ENCODE measurements at places on chromosomes 11 and 22.

GRCh38 chr11:616320-617198 is 809 bp upstream of the IRF7 start:
- no peak for DNase-seq

DNA sequence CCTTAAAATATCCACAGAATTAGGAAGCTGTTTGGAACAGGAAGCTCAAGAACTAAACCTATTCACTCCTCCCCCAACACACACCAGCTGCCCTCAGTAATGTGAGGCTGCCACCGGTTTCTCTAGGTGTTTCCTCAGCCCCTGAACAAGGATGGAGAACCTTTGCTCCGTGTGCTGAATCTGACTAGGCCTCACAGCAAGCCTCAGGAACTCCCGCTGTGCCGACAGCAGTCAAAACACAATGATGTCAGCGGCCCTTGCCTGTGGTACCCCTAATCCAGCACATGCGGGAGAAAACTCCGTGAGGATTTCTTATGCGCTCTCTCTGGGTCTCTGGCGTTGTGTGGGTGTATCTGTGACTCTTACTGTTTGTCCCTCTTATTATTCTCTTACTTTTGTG is 153.3 kb downstream of the EFCAB6 start:
- no peak for DNase-seq

GRCh38 chr11:3056296-3057068 is 741 bp downstream of the CARS1 start:
- DNase-seq = no peak

DNA sequence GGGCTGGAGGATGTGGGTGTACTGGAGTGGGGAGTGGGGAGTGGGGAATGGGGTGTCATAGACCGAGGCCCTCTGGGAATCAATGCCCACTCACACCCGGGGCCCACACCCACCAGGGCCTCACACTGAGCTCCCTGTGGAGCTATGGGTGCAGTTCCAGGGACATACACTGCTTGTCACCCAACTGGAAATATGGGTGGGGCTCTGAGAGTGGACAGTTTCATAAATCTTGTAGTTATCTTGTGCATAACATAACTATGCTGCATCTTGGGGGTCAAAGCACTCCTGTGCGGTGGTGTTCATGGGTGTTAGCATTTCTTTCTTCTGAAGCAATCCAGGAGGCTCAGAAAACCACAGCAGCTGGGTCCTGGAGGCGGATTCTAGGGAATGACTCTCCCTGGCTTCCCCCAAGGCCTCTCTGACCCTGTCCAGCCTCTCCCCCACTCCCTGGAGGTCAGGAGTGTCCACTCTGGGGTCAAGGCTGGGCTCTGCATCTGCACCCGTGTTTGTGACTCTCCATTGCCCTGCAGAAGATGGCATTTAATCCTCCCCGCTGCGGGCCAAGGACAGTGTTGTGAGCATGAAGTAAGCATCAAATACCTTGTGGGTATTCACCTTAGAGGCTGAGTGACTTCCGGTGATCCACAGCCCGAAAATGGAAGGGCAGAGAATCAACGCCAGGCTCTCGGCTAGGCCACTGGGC is 172.5 kb downstream of the CTTN start:
- no peak for DNase-seq

- no peak for DNase-seq
Observed at GRCh38 chr22:17767233-17768065, 6.8 kb downstream of the BID start.

DNA sequence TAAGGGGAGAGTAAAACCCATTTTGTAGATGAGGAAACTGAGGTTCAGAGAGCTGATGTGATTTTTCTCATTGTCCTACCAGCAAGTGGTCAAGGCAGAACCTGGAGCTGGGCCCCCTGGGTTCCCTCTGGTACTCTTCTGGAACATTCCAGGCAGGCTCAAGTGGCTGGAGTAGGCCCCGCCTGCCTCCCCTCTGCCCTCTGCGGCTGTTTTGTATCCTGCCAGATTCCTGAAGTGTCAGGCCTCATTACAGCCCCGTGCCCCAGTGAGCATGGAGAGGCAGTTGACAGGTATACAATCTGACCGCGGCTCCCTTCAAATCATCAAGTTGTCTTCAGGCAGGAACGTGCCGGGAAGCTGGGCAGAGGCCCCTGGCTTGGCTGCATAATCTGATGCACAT is 94.6 kb upstream of the CD82 start:
- no peak for DNase-seq

DNA sequence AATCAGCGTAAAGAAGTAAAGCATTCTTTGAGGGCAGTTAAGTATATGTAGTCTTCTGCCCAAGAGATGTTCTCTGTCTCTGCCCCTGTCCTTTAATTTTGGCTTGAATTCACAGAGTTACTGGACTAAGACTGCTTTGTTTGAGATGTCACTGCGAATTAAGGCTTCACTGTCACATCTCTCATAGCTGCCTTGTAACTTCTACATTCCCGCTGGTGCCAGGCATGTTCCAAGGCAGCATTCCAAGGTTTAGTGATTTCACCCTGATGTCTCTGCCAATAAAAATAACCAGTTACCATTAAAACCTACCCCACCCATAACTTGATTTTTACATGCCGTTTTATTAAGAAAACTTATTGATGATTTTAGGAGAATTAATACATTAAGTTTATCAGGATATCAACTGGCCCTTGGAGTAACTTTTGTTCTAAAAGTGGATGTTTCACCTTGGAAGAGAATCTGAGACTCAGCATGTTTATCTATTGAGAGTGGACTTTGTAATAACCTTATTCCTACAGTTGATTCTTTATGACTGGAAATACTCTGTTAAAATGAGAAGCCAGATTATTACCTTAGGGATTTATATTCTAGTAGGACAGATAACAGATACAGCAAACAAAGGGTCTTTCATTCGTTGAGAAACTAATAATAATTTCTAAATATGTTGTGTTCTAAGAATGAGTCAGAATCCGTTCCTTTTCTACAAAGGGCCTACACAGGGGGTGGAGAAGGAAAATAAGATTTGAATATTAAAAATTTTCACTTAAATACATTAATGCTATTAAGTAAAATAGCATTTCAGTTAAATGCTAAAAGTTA is 110.2 kb downstream of the UVRAG start:
- DNase-seq = peak; percentile 79

DNA sequence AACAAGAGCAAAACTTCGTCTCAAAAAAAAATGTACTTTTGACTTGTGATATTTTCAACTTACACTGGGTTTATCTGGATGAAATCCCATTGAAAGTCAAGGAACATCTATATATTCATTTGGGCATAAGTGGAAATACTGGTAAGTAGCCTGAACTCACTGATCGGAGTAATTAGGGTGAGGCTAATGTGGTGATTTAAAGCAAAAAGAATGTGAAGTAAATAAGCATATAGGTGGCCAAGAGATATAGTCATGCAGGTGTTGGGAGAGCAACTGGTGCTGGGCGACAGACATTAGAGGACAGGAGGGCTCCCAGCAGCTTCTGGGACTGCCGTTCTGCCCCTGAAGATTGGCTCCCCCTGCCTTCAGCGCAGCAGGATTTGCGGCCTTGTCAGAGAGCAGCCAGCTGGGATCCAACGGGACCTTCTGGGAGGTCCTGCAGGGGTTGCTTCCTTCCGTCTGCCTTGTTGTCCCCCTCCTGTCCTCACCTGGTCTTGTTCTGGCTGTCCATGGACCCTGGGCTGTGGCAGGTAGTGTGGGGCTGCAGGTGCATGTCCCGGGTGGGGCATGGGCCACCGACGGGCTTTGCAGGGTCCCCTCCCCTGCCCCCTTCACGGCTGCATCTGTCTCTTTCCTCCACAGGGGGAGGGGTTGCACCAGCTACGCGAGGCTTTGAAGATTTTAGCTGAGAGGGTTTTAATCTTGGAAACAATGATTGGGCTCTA is 14.1 kb downstream of the RHBDD3 start:
- no peak for DNase-seq

DNA sequence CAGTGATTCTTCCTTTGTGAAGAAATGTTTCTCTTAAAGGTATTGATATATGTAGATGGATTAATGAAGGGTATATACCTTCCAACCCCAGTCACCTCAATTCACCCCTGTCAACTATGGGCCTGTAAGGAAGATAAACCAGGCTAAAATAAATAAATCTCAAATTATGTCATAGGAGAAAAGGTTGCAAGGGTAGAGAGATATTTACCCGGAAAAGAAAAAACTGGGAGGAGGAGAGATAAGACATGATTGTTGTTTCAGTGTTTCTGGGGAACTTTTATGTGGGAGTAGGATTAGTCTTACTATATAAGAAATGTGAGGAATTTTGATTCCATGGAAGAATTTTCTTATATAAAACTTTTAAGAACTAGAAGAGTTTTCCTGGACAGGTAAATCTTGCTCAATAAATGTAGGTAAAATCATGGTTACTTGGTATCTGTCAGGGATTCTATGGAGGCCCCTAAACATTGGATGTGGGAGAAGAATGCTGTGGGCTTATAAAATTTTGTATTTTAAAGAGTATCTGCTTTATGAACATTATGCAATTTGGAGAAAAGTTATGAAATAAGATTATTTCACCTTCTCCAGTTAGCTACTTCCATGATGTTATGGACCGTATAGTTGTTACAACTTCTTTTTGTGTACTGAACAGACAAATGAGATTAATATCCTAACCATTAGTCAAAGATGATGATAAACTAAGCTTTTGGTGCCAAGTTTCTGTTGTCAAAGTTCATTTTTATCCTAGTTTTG is 6.4 kb downstream of the YAP1 start:
- no peak for DNase-seq

- no peak for DNase-seq
Observed at GRCh38 chr22:36386351-36386899, 1.3 kb downstream of the MYH9 start.

DNA sequence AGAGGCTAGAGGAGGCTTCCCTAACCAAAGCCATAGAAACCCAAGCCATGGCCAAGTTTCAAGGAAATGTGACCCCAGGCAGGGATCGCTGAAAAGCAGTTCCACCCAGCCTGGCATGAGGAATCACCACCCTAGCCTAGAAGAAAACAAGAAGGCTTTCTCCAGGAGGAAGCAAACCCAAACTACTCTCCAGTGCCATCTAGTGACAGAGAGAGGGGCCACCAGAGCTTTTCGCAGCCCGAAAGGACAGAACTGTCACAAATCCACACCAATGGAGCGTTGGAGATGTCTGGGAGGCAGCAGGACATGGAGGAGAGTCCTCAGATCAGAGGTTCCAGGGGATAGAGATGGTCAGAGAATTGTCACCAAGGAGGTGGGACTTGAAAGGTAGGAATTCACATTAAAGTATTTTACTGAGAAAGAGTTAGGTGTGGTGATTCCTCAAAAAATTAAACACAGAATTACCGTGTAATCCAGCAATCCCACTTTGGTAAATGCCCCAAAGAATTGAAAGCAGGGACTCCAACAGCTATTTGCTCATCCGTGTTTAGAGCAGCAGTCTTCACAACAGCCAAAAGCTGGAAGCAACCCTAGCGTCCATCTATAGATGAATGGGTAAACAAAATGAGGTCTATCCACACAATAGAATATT is 67.3 kb upstream of the NUP50 start:
- peak; percentile 32 for DNase-seq

- no peak for DNase-seq
Observed at GRCh38 chr11:126304457-126305075, 706 bp downstream of the DCPS start.

GRCh38 chr11:473962-474785 is 24.1 kb downstream of the PTDSS2 start:
- DNase-seq = no peak

GRCh38 chr11:69201066-69201365 is 45.3 kb downstream of the SMIM38 start:
- DNase-seq = no peak

DNA sequence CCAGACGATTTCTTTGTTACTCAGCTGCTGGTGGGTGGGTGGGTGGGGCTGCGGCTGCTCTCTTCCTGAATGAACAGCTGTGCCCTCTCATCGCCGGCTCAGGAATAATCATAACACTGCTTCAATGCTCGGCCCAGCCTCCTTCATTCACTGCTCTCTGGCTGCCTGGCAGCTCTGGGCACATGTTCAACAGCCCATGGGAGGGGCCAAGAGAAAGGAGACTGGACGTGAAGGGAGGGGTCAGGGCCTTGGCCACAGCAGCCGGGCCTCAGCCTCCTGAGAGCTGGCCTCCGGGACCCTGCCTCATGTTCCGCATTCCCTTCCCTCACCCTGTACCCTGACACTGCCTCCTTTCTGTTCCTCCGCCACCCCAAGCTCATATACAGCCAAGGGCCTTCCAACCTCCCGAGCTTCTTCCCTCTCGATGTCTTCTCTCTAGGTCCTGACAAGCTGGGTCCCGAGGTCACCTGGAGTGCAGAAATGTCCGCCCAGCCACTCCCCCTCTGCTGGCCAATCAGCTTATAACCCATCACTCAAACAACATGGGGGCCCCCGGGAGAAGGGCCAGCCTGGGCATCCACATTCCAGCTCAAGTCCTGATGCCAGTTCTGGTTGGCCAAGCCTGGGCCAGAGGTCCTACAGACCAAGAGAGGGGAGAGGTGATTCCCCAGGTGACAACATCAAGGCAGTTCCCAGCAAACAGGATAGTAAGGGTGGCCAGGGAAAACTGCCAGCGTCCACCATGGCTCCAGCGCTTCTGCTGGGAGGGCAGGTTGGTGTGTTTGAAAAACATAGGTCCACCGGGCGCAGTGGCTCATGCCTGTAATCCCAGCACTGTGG is 3.2 kb upstream of the CSDC2 start:
- no peak for DNase-seq

GRCh38 chr11:22106566-22106965 is 86.3 kb upstream of the ANO5 start:
- no peak for DNase-seq

DNA sequence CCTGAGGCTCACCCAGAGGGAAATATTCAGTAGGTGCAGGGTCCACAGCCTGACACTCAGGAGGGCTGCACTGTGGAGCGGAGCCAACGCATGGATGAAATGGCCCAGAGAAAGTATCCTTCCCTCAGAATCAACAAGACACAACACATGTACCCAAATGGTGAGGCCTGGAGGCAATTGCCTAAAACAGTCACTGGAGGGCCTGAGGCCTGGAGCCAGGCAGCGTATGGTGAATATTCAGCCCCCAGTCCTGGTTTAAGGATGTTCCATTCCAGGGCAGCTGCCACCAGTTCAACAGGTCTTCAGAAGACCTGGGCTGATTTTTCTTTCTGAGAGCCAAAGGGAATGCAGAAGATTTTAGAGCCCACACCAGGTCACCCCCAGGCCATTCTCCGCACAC is 264.8 kb downstream of the INSC start:
- DNase-seq = no peak

DNA sequence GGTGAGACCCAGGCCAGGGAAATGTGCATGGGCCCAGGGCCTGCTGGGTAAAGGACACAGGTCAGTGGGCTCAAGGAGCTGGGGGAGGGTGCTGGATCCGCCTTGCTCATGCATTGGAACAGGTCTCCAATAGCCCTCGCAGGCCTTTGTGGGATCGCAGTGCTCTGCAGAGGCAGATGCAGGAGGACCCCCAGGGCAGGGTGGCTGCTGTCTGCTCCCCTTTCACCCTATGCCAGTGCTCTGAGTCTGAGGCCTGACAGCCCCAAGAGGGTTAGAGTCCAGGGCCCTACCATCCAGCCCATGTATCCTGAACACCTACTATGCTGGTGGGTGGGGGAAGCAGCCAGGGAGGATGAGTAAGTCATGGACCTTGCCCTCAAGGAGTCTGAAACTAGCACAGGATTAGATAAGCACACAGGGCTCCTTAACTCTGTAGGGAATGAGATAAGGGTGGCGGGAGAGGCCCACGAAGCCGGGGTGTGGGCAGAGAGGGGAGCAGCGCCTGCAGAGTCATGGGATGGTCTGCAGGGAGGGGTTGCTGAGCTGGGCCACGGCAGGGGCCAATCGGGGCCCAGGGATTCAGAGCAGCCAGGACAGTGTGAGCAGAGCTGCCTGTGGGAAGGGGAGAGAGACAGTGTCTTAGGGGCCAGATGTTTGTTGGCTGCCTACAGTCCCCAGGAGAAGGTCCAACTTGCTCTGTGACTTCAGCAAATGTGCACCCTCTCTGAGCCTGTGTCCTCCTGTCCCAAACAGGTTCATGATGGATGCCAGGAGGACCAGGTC is 10.5 kb upstream of the EHD1 start:
- DNase-seq = no peak
